ENCODE measurements at places on chromosomes 11 and 22.

- no peak for DNase-seq
These were observed 740.9 kb downstream of the NTM start for GRCh38 chr11:132111316-132111715.

GRCh38 chr11:100536979-100537378 lies 150.1 kb upstream of the ARHGAP42 start:
- no peak for DNase-seq

GRCh38 chr11:12845739-12846358 lies 163.3 kb upstream of the RASSF10 start:
- peak; percentile 47 for DNase-seq

GRCh38 chr22:31912407-31912743 lies 32.0 kb upstream of the YWHAH start:
- DNase-seq, result no peak

DNA sequence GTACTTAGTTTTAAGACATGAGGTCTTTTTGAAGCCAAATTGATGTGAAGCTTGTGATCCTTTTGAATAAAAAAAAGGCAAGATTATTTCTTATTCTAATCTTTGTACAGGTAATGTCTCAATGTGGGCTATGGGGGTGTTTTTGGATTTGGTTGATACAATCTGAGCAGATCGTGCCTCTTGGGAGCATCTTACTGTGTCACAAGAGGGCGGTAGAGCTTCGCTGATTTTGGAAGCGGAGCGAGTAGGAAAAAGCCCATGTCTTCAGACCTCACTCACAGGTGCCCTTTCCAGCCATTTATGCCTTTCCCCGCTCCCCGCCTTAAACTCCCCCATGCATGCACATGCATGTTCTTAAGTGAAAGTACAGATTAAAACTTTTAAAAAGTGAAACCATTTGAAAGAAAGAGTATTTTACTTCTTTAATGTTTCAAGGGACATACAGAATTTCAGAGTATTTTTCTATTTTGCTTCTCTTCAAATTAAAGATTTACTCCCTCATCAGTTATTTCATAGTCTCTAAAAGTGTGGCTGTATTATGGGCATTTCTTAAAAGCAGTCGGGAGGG lies 18.8 kb downstream of the DDX25 start:
- DNase-seq, result peak; percentile 70

DNA sequence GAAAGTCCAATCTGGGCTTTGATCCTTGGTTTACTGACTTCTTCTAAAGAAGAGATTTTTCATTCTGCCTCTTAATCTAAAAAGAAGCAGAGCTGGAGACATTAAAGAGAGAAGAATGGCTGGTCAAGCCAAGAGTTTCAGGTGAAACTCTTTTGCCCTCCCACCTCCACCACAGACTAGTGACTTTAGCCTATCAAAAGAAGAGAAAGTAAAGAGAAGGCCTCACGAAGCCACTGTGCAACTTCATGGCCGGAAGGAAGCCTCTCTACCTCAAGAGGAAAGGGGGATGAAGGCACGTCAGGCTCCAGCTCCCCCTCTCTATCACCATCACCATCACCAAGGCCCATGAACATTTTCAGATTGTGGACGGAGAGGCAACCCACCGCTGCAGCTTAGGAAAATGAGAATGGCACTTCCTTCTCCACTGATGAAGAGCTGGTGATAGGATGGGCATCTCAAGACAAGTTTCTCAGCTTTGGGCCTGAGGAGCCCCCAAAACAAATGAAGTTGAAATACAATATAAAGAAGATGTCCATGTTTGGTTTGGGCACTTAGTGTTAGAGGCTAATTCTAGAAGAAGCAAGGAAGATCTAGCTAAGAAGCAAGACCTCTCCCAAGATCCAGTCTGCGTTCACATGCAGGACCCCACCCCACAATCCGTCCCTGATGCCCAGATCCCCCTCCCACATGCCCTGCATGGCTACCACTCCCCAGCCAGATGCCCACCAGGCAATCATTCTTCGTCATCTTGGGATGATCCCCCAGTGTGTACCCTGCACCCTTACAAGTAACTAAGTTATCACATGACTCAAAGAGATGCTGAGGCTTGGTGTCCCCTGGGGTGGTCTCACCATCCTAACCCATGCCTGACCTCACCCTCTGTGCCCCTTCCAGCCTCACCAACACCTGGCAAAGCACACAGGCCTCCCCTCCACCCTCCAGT lies 52.6 kb downstream of the IGSF9B start:
- DNase-seq, result no peak

- no peak for DNase-seq
These were observed 93.4 kb downstream of the MUC15 start for GRCh38 chr11:26478710-26479109.

DNA sequence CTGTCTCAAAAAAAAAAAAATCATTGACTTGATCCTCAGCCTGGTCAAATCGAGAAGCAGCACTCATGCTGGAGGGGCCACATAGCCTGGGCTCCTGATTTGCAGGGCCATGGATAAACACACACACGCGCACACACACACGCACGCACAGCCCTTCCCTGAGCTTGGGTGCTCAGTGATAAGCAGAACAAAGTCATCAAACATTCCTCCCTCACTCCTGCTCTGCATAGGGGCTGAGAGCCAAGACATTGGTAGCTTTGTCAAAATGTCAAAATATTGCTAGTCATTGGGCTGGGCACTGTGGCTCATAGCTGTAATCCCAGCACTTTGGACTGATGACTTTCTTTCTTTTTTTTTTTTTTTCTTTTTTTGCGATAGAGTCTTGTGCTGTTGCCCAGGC lies 34.0 kb upstream of the A4GALT start:
- DNase-seq, result peak; percentile 33

- DNase-seq, result peak; percentile 82
These were observed 1.4 kb downstream of the TRIM34 start for GRCh38 chr11:5626196-5626595.

DNA sequence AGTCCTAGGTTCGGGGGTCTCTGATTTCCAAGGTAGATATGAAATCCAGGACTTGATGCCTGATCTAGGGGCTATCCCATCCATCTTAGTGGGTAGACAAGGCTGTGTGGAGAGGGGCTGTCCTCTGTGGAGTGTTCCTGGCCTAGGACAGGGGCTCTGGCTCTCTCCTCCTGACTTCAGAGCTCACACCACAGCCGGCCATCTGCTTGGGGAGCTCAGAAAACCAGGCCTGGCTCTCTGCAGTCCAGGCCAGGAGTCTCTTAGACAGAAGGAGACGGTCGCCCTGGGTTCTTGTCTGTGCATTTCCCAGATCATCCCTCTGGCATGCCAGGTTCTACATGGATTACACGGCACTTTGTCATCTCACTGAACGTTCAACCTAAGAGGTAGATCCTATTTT lies 17.9 kb downstream of the TUB start:
- DNase-seq, result peak; percentile 48

- DNase-seq, result no peak
These were observed 398.5 kb downstream of the TBC1D22A start for GRCh38 chr22:47160781-47161520.

DNA sequence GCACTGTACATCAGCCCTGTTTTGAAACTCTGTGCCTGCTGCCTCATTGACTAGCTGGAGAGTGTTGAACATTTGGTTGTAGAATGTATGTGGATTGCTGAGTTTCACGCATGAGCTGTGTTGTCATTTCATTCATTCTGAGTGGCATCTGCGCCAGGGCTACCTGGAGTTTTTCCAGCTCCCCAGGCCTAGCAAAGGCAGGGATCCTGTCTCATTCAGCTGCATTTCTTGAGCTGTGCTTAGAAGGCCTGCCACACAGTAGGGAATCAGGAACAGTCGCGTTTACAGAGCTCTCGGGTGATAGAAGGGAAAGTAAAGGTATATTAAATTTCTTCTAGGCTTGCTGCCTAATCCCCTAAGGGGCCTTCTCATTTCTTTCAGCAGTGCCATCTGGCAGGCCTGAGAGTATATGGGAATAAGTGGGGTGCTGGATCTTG lies 44.3 kb downstream of the PTPRJ start:
- DNase-seq, result no peak

- DNase-seq, result peak; percentile 4
These were observed 6.5 kb downstream of the OR4D6 start for GRCh38 chr11:59463190-59463641.

DNA sequence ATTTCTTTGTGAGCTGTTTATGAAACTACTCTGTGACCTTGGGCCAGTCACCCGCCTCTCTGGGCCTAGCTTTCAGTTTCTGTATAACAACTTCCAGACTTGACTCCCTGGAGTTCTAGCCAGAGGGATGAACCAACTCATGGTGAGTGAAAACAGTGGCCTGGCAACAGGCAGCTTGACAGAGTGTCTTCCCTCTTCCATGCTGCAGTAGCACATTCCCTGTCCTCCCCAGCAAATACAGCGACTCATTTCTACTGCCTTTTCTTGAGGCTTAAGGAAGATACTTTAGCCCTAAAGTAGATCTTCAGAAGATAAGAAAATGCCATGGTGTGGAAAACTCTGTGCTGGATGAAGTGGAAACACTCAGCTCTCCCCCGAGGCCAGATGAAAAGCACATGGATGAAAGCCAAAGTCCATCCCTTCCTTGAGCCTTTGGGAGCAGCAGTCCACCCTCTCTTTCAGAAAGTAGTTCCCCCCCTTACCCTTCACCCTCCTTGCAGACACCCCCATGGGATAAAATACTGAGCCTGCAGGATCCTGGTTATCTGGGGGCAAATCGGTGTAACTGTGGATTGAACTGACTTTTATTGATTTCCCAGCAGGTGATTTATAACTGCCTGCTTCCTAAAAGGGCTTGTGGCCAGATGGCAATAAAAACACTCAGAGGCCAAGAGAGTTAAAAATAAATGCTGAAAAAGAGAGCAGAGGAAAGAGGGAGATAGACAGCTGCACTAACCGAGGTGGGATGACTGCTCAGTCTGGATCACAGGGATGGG lies 24.1 kb downstream of the IRAG1 start:
- peak; percentile 95 for DNase-seq

GRCh38 chr22:27804470-27805297 lies 3.1 kb upstream of the MN1 start:
- peak; percentile 59 for DNase-seq

GRCh38 chr11:8233691-8234424 lies 29.8 kb downstream of the LMO1 start:
- peak; percentile 42 for DNase-seq

DNA sequence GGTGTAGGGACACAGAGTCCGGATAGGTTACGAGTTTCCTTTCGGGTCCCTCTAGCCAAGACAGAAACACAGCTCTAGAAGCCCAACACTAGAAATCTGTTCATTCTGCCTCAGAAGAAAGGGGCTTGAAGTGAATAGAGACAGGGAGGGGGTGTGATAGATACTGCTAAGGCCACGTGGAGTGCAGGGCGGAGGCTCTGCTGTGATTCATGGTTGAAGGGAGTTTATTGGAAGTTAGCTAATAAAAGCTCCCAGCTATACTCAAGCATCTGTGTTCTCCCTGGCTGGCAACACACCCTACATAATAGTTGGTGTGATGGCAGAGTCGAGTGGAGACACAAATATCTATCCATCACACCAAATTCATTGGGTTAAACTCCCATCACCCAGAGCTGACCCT lies 337.4 kb downstream of the CADM1 start:
- no peak for DNase-seq

- no peak for DNase-seq
These were observed 15.8 kb upstream of the NUP160 start for GRCh38 chr11:47863898-47864430.

DNA sequence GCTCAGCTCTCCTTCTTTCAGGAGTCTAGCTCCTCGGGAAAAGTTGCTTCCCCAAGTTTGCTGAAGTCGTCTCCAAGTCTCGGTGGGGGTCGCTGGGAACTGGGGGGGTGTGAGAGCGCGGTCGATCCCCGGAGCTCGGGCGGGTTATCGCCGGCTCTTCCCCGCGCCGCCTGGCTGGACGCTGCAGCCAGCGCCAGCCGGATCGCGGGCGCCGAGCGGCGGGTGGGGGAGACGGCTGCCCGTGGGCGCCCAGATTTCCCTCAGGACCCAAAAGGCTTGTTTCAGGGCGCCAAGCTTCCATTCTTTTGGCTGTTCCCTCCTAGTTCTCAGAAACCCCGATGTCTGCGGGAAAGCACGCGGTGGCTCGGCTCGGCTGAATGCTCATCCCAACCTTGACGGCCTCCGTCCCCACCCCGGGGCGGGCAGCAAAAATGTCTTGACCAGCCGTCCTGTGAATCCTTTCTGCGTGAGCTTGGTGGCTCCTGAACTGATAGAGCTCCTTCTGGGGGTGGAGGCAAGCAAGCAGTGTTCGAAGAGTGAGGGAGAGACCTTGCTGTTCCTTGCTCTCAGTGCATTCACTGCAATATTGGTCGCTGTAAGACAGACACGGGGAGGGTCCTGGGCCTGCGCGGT lies 1.7 kb downstream of the ZBTB16 start:
- no peak for DNase-seq

DNA sequence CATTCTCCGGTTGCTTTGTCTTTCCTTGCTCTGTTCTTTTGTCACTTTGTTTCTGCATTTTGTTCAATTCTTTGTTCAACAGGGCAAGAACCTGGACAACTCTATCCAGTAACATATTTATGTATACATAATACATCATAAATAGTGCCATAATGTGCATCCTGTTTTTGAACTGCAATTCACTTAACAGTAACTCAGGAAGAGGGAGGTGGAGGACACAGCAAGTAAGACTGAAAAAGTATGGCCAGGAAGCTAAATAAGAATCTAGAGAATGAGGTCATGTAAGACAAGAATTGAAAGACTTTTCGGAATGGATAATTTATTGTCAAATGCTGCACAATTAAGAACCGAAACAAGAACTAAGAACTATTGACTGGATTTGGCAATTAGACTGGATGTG lies 29.2 kb upstream of the CHORDC1 start:
- no peak for DNase-seq

GRCh38 chr11:65290448-65291165 lies 24.1 kb upstream of the CDC42EP2 start:
- DNase-seq, result peak; percentile 99

DNA sequence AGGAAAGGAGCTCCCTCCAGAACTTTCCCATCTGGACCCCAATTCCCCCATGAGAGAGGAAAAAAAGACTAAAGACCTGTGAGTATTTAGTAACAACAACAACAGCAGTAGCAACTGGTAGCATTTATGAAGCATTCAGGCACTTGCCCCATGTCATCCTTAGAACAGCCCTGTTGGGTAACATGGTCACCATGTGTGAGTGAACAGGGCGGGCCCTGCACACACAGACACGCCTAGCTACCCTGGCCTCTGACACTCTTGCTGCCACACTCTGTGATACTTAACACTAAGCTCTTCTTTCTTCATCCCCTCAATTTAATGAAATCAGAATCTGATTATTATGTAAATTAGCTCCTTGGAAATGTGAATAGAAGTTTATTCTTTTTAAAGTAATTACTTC lies 26.1 kb upstream of the SLC25A18 start:
- DNase-seq, result no peak

- no peak for DNase-seq
These were observed 45.8 kb downstream of the IGLL1 start for GRCh38 chr22:23534201-23534850.

DNA sequence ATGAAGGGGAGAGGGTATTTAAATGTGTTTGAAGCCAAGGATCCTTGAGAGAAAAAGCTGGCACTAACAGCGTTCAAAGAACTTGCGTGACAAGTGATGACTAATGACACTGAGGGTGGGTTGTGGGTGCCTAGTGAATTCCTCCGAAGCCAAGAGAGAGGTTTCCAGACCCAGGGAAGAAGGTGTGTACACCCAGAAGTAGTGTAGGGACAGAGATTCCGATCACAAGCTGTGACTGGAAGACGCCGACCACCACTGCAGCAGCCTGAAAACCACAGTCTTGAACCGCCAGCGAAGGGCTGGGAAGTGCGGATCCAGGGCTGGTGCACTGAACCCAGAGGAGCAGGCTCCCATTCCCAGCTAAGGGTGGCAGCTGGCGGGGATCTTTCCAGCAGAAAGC lies 9.5 kb downstream of the PPARA start:
- no peak for DNase-seq
